ENCODE measurements at places on chromosomes 13 and 19.

GRCh38 chr13:90382425-90382824 lies 965.1 kb upstream of the MIR17HG start:
- no peak for DNase-seq

DNA sequence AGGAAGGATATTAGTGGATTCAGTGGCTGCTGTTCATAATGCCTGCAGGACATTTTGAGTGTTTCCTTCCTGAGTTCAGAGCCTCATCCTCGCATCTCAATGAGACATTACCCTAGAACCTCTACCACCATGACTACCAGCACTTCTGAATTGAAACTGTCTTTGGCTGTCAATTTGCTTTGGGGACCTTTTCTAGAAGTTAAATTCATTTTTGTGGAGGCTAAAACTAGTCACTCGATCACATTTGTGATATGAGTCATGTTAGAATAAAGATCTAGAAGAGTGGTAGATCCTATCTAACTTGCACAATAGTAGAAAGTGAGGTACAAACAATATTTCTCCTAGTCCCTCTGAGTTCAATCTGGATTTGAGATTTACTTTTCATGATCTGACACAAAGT lies 124.9 kb downstream of the KCNRG start:
- no peak for DNase-seq

DNA sequence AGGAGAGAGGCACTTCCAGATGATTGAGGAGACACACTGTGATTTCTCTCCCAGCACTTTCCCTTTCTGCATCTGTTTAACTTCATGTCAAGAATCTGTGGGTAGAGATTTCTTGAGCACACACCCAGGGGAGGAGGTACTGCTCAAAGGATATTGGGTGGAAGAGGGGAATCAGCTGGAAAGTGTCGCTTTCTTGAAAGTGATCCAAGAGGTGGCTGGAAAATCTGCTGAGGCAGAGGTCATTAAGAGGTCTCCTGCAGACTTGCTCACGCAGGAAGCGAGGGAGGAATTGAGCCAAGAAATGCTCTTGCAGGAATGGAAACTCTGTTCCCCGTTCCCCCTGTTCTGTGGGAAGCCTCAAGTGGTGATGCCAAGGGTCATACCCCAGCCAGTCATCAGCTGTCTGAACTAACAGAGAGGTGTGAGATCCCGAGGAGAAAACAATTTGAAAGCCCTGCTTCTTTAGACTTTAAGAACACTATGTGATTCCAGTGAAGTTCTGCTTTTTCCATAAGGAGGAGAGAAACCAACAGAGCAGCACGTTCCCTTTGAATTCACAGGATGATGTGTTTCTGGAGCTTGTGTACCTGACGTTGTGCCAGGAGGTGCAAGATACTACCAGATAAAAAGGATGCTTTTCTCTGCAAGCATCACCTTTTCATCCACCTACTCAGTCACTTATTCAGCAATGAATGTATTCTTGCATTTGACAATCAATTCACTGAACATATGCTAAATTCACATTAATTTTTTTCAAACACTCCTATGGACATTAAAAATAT lies 163.4 kb upstream of the GPR12 start:
- no peak for DNase-seq

- no peak for DNase-seq
Observed at GRCh38 chr13:43786766-43787517, at the start of gene ENOX1. Gene ENOX1, minus strand, starts transcription at chr13:43786972.

DNA sequence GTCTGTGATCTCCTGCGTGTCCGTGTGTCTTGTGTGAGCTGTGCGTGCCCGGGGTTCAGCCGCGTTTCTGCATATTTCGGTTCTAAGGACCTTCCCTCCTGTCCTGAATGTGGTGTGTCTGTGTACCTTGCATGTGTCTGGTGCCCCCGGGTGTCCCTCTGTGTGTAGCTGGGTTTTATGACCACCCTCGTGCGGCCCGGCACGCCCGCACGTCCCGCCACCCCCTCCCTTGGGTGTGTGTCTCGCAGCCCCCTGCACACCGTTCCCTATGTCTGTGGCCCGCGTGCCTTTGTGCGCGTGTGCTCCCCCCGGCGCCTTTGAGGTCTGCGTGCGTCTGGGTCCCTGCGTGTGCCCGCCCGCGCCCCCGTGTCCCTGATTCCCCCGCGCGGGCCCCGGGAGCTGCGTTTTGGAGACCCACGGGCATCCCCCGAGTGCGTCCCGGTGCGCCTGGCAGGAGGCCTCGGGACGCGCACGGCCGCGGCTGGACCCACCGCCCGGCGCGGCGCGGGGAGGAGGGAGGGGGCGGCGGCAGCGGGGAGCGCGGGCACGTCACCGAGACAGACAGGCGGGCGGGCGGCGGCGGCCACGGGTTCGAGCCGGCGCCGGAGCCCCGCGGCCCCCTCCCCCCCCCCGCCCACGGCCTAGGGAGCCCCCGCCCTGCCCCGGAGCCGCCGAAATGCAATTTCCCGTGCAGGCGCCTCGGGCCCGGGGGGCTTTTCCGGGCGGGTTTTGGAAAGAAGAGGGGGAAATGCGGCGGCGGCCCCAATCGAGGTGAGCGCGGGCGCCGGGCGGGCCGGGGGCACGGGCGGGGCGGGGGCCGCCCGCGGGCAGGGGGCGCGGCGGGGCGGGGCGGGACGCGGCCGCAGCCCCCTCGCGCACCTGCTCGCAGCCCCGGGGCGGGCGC lies 12.0 kb upstream of the NANOS3 start:
- DNase-seq, result no peak
